ENCODE measurements at places on chromosomes 12 and 14.
A peak's percentile ranks its signal among the peaks of the same experiment; 100 is the strongest.

DNA sequence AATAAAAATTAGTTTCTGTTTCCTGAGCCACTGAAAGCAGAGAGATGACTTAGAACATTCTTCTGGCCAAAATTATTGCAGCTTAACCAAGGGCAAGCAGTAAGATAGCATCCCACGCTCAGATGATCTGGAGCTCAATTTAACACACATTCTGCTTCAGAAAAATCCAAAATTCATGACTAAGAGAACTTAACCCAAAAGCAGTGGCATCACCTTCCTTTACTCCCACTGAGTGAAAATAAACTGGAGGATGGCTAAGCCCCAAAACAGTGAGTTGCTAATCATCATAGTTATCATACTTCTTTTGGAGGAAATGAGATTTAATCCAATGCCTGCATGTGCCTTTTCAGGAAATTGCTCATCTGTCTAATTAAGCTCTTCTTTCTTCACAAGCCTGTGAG, 195.4 kb downstream of the DUSP6 start:
- no peak for DNase-seq
- H3K4me3 ChIP-seq = no peak overlapping the region
- no peaks in the 10 kb centered on the region for H3K4me1 ChIP-seq
- no peaks in the 10 kb centered on the region for H3K27me3 ChIP-seq
- H3K36me3 ChIP-seq = no peaks in the 10 kb centered on the region

DNA sequence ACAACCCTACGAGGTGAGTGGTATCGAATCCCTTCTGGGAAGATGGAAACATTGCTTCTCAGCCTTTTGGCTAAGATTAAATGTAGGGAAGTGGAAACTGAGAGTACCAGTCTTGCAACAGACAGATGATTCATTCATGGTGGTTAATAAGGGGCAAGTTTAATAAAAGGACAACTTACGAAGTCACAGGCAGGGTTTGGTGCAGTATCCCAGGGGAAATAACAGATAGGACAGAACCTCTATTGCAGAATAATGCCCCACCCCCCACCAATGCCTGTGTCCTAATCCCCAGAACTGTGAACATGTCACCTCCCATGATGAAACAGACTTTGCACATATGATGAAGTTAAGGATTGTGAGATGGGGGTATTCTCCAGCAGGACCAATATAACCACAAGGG, 212.5 kb downstream of the TBX5 start:
- no peaks in the 10 kb centered on the region for H3K4me1 ChIP-seq
- no peak overlapping the region for H3K27ac ChIP-seq
- no peak for DNase-seq
- no peak overlapping the region for H3K4me3 ChIP-seq
- H3K36me3 ChIP-seq = no peaks in the 10 kb centered on the region
- peaks cover 2% of the 10 kb centered on the region for H3K27me3 ChIP-seq

- H3K36me3 ChIP-seq = peaks cover 48% of the 10 kb centered on the region
- H3K27ac ChIP-seq = no peak overlapping the region
- H3K4me1 ChIP-seq = peaks cover 22% of the 10 kb centered on the region
Observed at GRCh38 chr14:70597731-70598130, 2.7 kb downstream of the MED6 start.

GRCh38 chr12:14946162-14946561, 7.8 kb upstream of the ERP27 start:
- peaks cover 97% of the 10 kb centered on the region for H3K36me3 ChIP-seq
- no peaks in the 10 kb centered on the region for H3K27me3 ChIP-seq
- peak overlapping the region; percentile 94 for H3K27ac ChIP-seq
- H3K4me1 ChIP-seq = peaks cover 46% of the 10 kb centered on the region
- no peak overlapping the region for H3K4me3 ChIP-seq

- H3K36me3 ChIP-seq = no peaks in the 10 kb centered on the region
- no peak for DNase-seq
- no peaks in the 10 kb centered on the region for H3K4me1 ChIP-seq
- H3K4me3 ChIP-seq = no peak overlapping the region
- no peak overlapping the region for H3K27ac ChIP-seq
Observed at GRCh38 chr14:94139006-94139405, 9.6 kb upstream of the IFI27L2 start.

- H3K4me3 ChIP-seq = no peak overlapping the region
- no peaks in the 10 kb centered on the region for H3K4me1 ChIP-seq
- H3K36me3 ChIP-seq = no peaks in the 10 kb centered on the region
- H3K27me3 ChIP-seq = no peaks in the 10 kb centered on the region
- DNase-seq = no peak
- no peak overlapping the region for H3K27ac ChIP-seq
Observed at GRCh38 chr14:66322564-66322963, 163.6 kb upstream of the CCDC196 start.

GRCh38 chr14:61281948-61282275, 774 bp upstream of the TMEM30B start:
- H3K4me3 ChIP-seq = peak overlapping the region; percentile 93
- peak overlapping the region; percentile 91 for H3K27ac ChIP-seq
- peaks cover 9% of the 10 kb centered on the region for H3K36me3 ChIP-seq
- H3K4me1 ChIP-seq = peaks cover 33% of the 10 kb centered on the region

GRCh38 chr12:69894800-69895383, 69.9 kb downstream of the MYRFL start:
- DNase-seq = no peak
- H3K27me3 ChIP-seq = no peaks in the 10 kb centered on the region
- no peaks in the 10 kb centered on the region for H3K4me1 ChIP-seq
- no peak overlapping the region for H3K27ac ChIP-seq
- H3K4me3 ChIP-seq = no peak overlapping the region

DNA sequence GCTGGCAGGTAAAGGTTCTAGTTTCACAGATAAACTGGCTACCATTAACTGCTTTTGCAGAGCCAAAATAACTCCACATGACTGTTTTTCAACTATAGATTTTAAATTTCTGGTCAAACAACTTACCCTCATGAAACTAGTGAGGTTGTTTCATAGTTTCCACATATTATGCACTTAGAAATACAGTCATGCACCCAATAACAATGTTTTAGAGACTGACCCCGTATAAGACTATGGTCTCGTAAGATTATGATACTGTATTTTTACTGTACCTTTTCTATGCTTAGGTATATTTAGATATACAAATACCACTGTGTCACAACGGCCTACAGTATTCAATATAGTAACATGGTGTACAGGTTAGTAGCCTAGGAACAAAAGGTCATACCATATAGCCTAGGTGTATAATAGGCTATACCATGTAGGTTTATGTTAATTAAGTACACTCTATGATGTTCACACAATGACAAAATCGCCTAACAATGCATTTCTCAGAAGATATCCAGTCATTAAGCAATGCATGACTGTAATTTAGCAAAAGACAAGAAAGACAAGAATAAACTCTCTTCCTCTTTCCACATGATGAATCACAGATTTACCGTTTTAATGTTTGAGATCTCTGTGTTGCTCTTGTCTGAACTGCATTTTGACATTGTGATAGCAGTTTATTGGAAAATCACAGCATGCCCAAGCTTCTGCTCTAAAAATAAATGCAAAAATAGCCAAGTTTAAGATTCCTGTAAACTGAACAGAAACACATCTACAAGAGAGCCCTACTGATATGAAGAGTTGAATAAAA, 17.1 kb downstream of the DICER1 start:
- DNase-seq = no peak
- H3K36me3 ChIP-seq = no peaks in the 10 kb centered on the region
- peaks cover 76% of the 10 kb centered on the region for H3K4me1 ChIP-seq
- no peak overlapping the region for H3K4me3 ChIP-seq
- H3K27me3 ChIP-seq = no peaks in the 10 kb centered on the region
- peak overlapping the region; percentile 50 for H3K27ac ChIP-seq

GRCh38 chr12:97456571-97457188, 5.9 kb upstream of the RMST start:
- no peak for DNase-seq
- H3K4me3 ChIP-seq = no peak overlapping the region
- H3K27me3 ChIP-seq = no peaks in the 10 kb centered on the region
- H3K36me3 ChIP-seq = no peaks in the 10 kb centered on the region

- no peak overlapping the region for H3K4me3 ChIP-seq
- peak overlapping the region; percentile 3 for H3K27ac ChIP-seq
- DNase-seq = no peak
- no peaks in the 10 kb centered on the region for H3K36me3 ChIP-seq
- H3K4me1 ChIP-seq = peaks cover 18% of the 10 kb centered on the region
- H3K27me3 ChIP-seq = no peaks in the 10 kb centered on the region
Observed at GRCh38 chr14:99137001-99137700, 134.8 kb downstream of the BCL11B start.

- no peaks in the 10 kb centered on the region for H3K4me1 ChIP-seq
- no peaks in the 10 kb centered on the region for H3K36me3 ChIP-seq
- H3K27ac ChIP-seq = no peak overlapping the region
- H3K4me3 ChIP-seq = no peak overlapping the region
Observed at GRCh38 chr12:85076688-85077430, 40.7 kb downstream of the LRRIQ1 start.

- peaks cover 12% of the 10 kb centered on the region for H3K27me3 ChIP-seq
- no peaks in the 10 kb centered on the region for H3K4me1 ChIP-seq
- peaks cover 4% of the 10 kb centered on the region for H3K36me3 ChIP-seq
- H3K27ac ChIP-seq = no peak overlapping the region
- no peak for DNase-seq
Observed at GRCh38 chr12:15716581-15716980, 72.6 kb downstream of the EPS8 start.

- H3K4me3 ChIP-seq = no peak overlapping the region
- H3K27me3 ChIP-seq = peaks cover 29% of the 10 kb centered on the region
- H3K4me1 ChIP-seq = no peaks in the 10 kb centered on the region
- H3K27ac ChIP-seq = no peak overlapping the region
Observed at GRCh38 chr12:71400481-71400880, 39.1 kb upstream of the LGR5 start.

DNA sequence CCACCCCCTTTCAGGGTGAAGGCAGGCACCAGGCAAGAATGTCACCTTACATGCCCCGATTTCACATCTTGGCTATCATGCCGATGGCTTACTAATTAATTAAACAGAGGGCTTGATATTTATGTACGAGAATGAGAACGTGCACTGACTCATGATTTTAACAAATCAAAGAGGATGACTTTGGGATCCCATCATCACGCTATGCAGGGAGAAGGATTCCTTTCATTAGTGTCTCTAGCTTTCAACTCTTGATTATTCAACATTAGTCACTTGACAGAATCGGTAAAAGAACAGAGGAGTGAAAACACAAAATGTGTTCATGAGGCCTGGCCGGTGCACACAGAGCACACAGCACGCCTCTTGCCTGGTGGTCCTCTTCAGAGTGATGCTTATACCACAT, 80.6 kb downstream of the PRKAB1 start:
- no peak for DNase-seq
- no peak overlapping the region for H3K4me3 ChIP-seq
- no peaks in the 10 kb centered on the region for H3K36me3 ChIP-seq
- H3K27me3 ChIP-seq = no peaks in the 10 kb centered on the region

GRCh38 chr14:74258764-74259035, 19.5 kb downstream of the VSX2 start:
- peak overlapping the region; percentile 79 for H3K4me3 ChIP-seq
- DNase-seq = no peak
- H3K27me3 ChIP-seq = peaks cover 4% of the 10 kb centered on the region
- H3K27ac ChIP-seq = no peak overlapping the region
- H3K4me1 ChIP-seq = no peaks in the 10 kb centered on the region

- peaks cover 20% of the 10 kb centered on the region for H3K27me3 ChIP-seq
- peak overlapping the region; percentile 95 for H3K4me3 ChIP-seq
Observed at GRCh38 chr14:23568021-23568599, 519 bp upstream of the AP1G2 start.

GRCh38 chr14:51576879-51577278, 74.8 kb upstream of the FRMD6 start:
- peaks cover 2% of the 10 kb centered on the region for H3K36me3 ChIP-seq
- H3K4me3 ChIP-seq = no peak overlapping the region
- peaks cover 81% of the 10 kb centered on the region for H3K27me3 ChIP-seq
- no peak overlapping the region for H3K27ac ChIP-seq
- no peaks in the 10 kb centered on the region for H3K4me1 ChIP-seq
- no peak for DNase-seq

GRCh38 chr14:99671235-99672224, 12.6 kb upstream of the CYP46A1 start:
- no peak overlapping the region for H3K27ac ChIP-seq
- H3K36me3 ChIP-seq = peaks cover 4% of the 10 kb centered on the region
- no peaks in the 10 kb centered on the region for H3K27me3 ChIP-seq
- no peak overlapping the region for H3K4me3 ChIP-seq
- peaks cover 17% of the 10 kb centered on the region for H3K4me1 ChIP-seq
- no peak for DNase-seq

DNA sequence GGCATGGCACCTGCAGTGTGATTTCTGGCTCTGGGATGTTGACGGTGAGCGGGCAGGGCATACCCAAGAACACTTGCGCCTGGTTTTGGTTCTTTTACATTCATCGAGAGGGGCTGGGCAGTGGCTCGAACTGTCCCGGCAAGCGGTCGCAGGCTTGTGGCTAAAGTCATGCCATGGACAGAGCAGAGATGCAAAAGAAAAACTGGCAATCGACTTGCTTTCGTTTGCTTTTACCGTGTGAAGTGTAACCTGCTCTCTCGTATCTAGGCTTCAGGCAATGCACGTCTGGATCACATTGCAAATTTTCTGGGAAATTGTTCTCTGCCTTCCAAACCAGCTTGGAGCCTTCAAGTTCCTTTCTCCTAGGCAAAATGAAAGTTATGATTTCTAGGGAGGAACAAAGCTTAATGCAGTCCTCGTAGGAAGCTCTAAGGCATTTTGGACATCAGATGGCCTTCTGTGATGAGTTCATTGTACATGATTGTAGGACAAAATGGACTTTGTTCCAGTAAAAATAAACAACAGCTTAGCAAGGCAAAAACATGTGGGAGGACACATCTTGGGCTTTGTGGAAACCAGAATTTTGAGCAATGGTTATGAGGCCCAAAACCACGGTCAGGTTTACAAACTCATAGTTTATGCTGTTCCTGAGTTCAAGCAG, 18.3 kb downstream of the ADGRD1 start:
- no peak overlapping the region for H3K4me3 ChIP-seq
- no peaks in the 10 kb centered on the region for H3K36me3 ChIP-seq
- no peak for DNase-seq
- peaks cover 52% of the 10 kb centered on the region for H3K27me3 ChIP-seq
- H3K27ac ChIP-seq = no peak overlapping the region
- H3K4me1 ChIP-seq = no peaks in the 10 kb centered on the region

DNA sequence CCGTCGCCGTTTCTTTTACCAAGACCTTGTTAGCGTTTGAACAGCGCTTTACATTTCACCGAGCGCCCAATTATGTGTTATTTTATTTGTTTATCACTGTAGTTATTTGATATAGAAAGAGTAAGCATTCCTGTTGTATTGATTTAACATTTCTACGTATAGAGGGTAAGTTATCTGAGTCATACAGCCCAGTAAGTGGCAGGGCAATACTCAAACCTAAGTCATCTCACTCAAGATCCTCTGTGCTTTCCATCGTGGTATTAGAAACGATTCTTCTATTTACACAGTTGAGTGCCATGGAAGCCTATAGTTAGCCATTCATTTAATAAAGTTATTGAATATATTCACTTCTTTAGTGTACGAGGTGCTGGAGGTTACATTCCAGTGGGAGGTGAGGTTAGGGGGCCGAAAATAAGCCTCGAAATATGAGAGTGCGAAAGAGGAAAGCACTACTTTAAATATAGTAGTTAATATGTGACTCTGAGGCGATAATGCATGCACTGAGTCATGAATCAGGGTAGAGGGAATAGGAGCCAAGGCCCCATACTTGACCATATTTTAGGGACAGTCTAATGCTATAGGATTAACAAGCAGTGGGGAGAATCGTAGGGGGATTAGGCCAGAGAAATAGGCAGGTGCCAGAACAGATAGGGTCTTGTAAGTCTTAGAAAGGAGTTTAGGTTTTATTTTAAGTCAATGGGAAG, 629 bp downstream of the RAD51AP1 start:
- peaks cover 14% of the 10 kb centered on the region for H3K36me3 ChIP-seq
- H3K27me3 ChIP-seq = no peaks in the 10 kb centered on the region
- DNase-seq = no peak
- H3K27ac ChIP-seq = peak overlapping the region; percentile 94

GRCh38 chr14:106556665-106557289, 1030.4 kb downstream of the TMEM121 start:
- H3K4me3 ChIP-seq = no peak overlapping the region
- H3K27ac ChIP-seq = no peak overlapping the region
- H3K27me3 ChIP-seq = peaks cover 26% of the 10 kb centered on the region
- no peaks in the 10 kb centered on the region for H3K36me3 ChIP-seq
- DNase-seq = peak; percentile 79
